ENCODE measurements at places on chromosomes 7 and 10. TPM values are rescaled to one million over a fixed set of nuclear protein-coding genes. Genes with fewer than 3 reads are reported as not detected.

GRCh38 chr10:107984149-107984548 is 819.6 kb upstream of the SORCS1 start:
- DNase-seq, result no peak

GRCh38 chr10:23341004-23341403 is 3.6 kb downstream of the C10orf67 start:
- no peak for DNase-seq

GRCh38 chr10:21334891-21335696 is 190.4 kb downstream of the SKIDA1 start:
- DNase-seq, result no peak

DNA sequence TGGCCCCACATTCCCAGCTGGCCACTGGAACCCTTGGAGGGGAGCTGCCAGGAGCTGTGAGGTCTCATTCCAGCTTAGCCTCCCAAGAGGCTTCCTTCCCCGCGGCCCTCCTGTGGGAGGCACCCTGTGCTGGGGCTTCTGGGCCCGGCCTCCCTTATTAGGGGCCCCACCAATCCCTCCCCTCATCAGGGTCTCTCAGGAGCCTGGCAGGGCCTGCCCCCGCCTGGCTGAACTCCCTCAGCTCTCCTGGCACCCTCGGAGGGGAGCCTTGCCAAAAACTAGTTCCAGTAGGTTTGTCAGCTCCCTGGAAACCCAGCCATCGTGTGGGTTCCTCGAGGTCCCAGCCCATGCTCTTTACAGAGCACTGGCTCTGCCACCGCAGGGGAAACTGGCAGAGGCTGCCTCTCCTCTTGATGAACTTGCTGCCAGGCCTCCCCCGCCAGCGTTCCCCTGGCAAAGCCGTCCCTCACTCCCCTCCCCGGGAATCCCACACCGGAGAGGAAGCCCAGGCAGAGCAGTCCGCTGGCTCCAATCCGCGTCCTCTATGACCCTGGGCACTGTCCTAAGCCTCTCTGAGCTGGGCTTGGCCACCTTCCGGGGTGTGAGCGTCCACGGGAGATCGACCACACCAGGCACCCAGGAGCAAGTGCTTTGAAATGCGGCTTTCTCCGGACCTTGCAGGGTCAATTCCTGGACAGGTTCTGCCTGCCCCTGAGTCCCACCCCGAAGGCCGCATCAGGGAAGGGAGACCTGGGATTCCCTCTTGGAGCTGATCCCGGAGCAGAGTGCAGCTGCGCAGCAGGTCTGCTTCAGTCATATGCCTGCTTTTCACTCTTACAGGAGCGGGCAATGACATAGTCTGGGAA is 139.8 kb downstream of the ARHGAP22 start:
- no peak for DNase-seq

TRPV5 gene
- total RNA-seq, result under 0.01 TPM

DNA sequence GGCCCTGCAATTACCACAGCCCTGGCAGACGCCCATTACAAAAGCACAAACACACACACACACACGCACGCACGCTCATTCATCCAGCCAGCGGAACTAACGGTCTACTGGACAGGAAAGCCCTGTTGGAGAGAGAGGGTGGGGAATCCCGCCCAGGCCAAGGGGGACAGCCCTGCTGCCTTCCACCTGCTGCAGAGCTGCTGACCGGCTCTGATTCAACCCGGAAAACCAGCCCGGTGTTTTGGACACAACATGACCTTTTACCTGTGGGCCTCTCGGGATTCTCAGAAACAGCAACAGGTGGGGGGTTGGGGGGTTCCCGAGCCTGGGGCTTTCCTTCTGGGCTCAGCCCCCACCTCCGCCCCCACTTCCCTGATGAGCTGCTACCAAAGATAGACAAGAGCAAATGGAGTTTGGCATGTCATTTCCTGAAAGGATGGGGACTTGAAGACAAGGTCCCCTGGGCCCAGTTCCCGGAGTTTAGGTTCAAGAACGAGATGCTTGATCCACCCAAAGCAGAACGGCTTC is 18.5 kb upstream of the SERPINE1 start:
- no peak for DNase-seq

C10orf67 gene
- total RNA-seq, result not detected

ZDHHC16 gene
- total RNA-seq, result 52.5 TPM

ATAD1 gene
- 11.6 TPM for total RNA-seq

GRCh38 chr10:48672596-48673265 is 11.9 kb upstream of the WDFY4 start:
- no peak for DNase-seq

GRCh38 chr10:93452143-93452542 is 30.0 kb downstream of the MYOF start:
- no peak for DNase-seq

GRCh38 chr10:23195846-23196600 is 3.9 kb downstream of the PTF1A start:
- DNase-seq, result no peak

FAM24B gene
- 4.3 TPM for total RNA-seq

NUDT1 gene
- 44.7 TPM for total RNA-seq

GRCh38 chr10:89651916-89652573 is 7.0 kb upstream of the PANK1 start:
- peak; percentile 10 for DNase-seq

HYAL4 gene
- total RNA-seq, result not detected

- no peak for DNase-seq
Measured at GRCh38 chr7:135434047-135434446, 75.9 kb downstream of the CNOT4 start.

- no peak for DNase-seq
Measured at GRCh38 chr10:7583626-7584025, 83.1 kb downstream of the ITIH5 start.

DNA sequence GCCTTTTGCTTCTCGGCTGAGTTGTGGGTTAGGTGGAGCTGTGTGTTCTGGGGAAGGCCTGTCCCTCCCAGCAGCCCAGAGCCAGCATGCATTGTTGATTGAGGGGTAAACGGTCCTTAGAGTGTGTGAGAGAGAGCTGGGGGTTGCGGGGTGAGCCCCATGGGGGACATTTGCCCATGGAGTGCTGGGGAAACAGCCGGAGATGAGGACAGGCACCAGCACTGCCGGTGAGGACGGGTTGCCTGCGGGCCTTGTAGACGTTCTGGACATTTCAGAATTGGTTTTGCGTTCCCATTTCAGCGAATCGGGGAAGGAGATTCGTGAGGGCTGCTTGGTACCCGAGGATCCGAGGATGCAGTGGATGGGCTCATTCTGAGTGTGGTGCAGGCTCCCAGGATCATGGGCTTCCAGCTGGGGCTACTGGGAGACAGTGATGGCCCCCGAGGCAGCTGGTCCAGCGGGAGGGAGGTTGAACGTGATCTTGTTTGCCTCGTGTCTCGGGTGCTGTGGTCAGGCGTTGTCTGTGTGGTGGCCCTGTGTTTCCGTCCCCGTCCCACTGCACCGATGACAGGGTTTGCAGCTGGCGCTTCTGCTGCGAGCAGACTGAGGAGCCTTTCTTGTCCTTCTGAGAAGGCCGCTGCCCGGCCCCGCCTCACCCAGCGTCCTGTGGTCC is 113.9 kb downstream of the CYTH3 start:
- no peak for DNase-seq

DNA sequence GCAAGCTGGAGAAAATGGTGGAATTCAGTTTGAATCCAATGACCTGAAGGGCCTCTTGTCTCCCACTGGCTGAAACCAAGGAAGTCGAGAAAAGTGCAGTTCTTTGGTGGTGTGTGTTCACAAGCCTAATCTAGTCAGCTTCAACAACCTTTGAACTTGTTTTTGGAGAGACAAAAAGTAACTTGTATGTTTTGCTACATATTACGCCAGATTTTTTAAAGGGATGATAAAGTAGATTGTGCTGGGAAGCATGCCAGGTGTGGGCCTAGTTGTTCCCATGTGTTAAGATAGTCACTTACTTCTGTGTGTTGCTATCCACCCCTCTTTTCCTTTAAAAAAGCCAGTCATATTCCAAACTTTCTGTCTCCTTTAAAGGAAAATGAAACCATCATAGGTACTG is 79.7 kb upstream of the FAM3C start:
- DNase-seq, result no peak

XRCC2 gene
- 2.4 TPM for total RNA-seq

DNA sequence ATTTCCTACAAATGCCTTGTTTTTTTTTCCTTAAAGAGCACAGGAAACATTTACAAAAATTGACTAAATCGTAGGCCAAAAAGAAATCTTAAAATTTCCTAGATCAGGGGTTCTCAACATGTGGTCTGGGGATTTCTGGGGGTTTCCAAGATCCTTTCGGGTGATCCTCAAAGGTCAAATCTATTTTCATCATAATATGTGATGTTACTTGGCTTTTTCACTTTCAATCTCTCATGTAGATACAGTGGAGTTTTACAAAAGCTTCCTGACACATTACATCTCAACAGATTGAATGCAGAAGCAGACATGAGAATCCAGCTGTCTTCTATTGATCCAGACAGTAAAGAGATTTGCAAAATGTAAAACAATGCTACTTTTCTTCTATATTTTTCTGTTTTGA is 497.3 kb downstream of the INHBA start:
- no peak for DNase-seq

HOXA3 gene
- 14.3 TPM for total RNA-seq

DNA sequence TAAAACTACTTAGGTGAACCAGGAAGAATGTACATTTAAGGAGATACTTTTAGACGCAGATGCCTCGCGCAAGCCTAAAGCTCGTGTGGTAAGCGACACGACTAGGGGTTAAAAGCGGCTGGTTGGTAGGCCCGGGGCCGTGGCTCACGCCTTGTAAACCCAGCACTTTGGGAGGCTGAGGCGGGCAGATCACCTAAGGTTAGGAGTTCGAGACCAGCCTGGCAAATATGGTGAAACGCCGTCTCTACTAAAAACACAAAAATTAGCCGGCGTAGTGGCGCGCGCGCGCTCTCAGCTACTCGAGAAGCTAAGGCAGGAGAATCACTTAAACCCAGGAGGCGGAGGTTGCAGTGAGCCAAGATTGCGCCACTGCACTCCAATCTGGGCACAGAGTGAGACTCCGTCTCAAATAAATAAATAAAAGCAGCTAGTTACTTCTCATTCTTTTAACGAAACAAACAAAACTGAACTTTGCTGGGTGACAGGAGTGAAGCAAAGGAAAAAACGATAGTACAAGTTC is 879 bp downstream of the NUDT5 start:
- no peak for DNase-seq

GRCh38 chr10:117536866-117537435 is 5.6 kb upstream of the EMX2 start:
- no peak for DNase-seq

DNA sequence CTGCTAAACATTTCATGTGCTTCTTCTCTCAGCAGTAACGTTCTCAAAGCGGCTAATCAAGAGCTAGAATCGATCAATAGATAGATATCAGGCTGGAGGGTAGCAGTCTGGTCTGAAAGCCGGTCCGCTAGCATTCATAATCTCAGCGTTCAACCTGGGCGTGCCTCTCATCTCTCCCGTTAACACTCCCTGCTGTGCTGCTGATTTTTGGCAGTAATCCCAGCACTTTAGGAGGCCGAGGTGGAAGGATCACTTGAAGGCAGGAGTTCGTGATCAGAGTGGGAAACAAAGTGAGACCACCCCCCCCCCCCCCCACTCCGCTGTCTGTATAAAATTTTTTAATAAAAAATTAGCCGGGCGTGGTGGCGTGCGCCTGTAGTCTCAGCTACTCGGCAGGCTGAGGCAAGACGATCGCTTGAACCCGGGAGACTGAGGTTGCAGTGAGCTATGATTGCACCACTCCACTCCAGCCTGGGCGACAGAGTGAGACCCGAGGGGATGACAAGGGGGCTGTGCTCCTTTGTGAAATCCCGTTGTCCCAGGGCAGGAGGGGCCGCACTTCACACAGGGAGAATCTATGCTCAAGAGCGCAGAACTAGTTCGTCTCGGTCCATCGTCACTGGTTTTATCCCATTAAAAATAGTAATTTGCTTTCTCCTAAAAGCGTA is 624 bp upstream of the CEP55 start:
- no peak for DNase-seq

DNA sequence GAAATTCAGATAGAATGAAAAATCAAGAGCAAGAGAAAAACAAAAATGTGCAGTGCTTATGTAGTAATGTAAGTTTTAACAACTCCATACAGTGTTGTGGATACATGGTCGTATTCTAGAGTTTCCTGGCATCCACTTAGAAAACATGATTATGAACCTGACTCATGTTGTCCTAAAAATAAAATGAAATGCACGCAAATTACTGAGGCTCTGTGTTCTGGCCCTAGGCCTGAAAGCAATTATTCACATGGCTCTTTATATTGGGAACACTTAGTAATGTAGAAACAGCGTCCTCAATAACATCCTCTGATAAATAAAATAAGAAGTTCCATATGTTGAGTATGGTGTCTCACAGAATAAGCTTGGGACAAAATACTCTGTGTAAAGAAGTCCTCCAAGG is 200.2 kb upstream of the SEMA3E start:
- no peak for DNase-seq

DNA sequence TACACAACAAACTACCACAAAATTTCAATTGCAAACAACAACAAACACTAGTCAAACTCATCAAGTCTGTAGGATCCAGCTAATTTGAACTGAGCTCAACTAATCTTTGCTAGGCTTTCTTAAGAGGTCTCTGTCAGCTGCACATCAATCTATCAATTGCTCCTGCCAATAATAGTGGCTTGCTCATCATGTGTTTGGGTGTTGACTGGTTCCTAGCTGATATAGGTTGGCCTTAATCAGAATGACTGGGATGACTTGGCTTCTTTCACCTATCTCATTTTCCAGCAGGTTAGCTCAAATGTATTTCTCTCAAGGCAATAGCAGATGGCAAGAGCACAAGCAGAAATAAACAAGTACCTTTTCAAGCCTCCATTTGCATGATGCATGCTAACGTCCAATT is 370.3 kb upstream of the NFE2L3 start:
- DNase-seq, result no peak
